ENCODE measurements at places on chromosomes 3 and 15. TPM values are rescaled to one million over a fixed set of nuclear protein-coding genes. Genes with fewer than 3 reads are reported as not detected.

Gene SNRK
- total RNA-seq, result 108 TPM

Gene SHF
- total RNA-seq, result 5.1 TPM

Gene MFAP1
- total RNA-seq, result 15.9 TPM

Gene C3orf85
- not detected for total RNA-seq

Gene GPR160
- 1.8 TPM for total RNA-seq

Gene KNG1
- not detected for total RNA-seq

Data from dermis microvascular lymphatic vessel endothelial cell (primary cell).